ENCODE measurements at places on chromosomes 12 and 14.
A peak's percentile ranks its signal among the peaks of the same experiment; 100 is the strongest.

- DNase-seq: no peak
Measured at GRCh38 chr14:68283378-68284123, 464.0 kb downstream of the RAD51B start.

DNA sequence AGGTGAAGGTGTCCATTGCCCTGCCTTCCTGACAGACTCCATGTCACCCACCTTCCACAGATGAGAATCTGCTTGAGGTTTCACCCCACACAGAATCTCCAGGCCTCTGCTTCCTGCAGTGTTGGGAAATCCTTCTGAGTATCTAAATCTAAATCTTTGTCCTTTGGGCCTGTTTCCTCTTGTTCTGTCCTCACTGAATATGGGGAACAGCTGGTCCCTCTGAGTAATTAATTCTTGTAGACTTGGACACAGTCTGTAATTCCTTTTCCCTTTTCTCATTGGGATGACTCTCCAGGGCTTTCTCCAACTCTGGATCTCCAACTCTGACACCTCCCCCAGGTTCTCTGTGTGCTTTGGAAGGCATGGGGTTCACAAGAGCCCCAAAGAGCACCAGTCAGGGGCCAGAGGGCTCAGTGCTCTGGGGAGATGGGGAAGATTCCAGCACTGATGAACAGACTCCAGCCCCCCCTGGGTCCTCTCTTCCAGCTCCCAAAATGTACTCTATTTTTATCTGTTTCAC, 2.3 kb upstream of the ACVRL1 start:
- no peak for DNase-seq

DNA sequence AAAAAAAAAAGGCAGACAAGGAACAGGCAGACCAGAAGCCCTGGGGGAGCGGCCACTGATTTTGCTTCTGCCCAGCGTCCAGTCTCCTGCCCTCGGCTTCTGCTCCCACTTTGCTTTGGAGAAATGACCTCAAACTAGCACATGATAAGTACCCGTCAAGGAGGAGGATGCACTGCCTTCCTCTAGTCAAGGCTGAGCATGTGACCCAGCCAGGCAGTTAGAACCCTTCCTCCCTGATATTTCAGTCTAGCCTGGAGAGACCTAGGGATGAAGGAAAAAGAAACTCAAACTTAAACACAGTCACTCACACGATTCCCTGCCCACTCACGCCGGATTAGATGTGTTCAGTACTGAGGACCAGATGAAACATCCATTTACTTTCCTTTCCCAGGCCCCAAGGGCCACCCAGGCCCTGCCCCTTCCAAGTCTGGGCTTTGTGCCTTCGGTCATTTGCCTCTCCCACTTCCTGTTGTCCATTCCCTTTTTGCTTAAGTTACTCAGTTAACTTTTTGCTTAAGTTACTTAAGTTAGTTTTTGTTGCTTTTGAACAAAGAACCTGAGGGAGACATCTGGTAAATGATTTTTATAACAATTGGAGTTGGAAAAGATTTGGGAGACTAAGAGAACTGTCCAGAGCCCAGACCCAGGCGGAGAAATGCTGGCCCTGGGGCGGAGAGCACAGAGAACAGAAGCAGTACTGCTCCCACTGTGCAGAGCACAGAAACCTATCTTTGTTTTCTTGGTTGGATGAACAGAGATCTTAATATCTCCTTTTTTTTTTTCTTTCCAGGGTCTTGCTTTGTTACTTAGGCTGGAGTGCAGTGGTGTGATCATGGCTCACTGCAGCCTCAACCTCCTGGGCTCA, 23.0 kb upstream of the TTC7B start:
- no peak for DNase-seq

- DNase-seq: no peak
Measured at GRCh38 chr14:31025367-31026076, at the start of gene AP4S1. Gene AP4S1, plus strand, starts transcription at chr14:31025649. Its CDS starts 40,548 bp downstream, at chr14:31066197.

GRCh38 chr12:11819643-11820042, 170.2 kb downstream of the ETV6 start:
- no peak for DNase-seq

GRCh38 chr12:124761871-124762270, 101.8 kb downstream of the SCARB1 start:
- DNase-seq: no peak

- no peak for DNase-seq
Measured at GRCh38 chr14:28831126-28831525, 64.5 kb downstream of the FOXG1 start.

DNA sequence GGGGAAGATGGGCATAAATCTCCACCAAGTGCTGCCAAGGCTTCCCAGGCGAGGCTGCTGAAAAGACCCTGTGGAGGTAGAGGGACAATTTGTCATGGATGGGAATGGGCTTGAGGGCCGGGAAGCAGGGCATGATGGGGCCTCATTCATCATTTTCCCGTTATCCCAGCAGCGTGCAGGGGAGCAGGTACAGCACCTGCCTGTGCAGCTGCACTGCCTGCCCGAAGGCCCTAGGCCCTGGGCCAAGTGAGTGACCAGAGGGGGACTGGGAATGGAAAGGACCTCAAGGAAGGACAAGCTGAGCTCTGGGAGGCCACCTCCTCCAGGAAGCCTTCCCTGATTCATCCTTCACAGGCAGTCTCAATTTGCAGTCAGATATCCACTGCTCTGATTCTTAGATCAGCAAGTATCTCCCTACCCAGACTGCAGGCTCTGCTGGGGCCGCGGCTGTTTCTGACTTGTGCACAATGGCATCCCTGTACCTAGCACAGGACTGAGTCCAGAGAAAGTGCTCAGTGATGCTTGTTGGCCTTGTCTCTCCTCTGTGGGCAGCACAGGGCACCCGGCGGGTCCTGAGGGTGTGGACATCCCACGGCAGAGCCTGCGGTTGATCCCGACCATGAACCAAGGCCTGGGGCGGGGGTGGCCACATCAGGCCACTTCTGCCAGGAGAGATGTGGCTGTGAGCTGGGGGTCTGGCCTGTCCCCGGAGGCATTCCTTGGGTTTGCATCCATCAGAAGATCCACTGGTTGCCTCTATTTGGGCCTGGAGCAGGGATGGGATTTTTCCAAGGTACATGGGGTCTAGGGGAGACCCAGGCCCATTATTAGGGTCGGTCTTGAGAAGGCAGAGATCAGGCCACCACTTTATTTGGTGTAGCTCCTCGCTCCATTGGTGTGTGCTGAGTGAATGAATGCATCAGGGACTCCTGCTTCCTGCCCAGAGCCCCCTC, 167.3 kb upstream of the RTL1 start:
- DNase-seq: peak; percentile 77

- DNase-seq: no peak
Measured at GRCh38 chr12:19872621-19873540, 433.6 kb downstream of the AEBP2 start.

- DNase-seq: no peak
Measured at GRCh38 chr12:46208370-46208769, 60.5 kb downstream of the SLC38A1 start.

GRCh38 chr14:94542111-94542810, 19.0 kb upstream of the SERPINA4 start:
- DNase-seq: peak; percentile 54

DNA sequence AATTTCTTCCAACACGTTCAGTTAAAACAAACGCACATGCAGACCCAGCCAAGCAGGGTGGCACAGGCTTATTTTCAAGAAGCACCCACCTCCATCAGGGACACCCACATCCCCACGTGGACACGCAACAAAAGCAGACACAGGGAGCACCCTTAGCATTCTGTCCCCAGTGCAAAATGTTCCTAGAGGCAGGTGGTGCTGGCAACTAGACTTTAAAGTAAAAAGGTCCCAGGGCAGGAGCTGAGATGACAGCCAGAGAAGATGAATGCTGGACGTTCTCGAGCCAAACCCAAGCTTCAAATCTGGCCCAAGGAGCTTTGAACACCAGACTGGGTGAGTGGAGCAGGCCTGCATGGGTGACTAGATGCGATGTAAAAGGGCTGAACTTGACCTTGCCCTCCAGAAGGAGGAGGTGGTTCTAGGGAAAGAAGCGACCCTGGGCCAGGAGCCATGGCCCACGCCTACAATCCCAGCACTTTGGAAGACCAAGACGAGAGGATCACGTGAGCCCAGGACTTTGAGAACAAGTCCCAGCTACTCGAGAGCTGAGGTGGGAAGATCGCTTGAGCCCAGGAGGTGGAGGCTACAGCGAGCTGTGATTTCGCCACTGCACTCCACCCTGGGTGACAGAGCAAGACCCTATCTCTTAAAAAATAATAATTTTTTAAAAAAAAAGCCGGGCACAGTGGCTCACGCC, 47.3 kb downstream of the KDM2B start:
- DNase-seq: no peak

DNA sequence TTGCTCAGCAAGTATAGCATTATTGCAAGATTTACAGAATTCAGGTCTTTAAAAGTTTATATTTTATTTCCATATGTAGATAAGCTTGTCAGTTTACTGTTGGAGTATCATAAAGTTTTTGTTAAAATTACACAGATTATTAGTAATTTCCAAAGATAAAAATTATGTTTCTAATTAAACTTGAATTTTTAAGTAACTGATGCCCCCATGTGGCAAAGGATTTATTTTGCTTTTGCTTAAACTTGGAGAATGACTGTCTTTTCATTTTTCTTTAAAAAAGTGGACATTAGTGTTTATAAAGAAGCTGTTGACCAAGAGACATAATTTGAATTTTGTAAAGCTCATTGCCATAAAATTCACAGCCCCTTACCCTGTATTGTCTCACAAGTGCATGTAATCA, 45.8 kb downstream of the ETNK1 start:
- no peak for DNase-seq

DNA sequence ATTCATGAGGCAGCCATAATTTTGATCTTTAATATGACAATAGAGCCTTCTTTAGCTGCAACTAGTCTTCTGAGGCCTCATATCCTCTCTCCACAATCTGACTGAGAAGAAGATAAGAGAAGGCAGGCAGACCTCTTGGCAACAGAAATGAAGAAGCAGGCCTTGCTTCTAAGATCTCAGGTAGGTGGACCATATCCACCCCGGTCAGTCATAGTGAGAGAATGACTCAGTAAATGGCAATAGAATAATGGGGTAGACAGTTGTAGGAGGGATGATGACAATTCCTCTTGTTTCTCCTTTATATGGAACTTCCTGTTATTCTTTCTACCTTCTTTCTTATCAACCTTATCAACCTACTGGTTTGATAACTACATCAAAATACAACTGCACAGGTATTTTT, 246.7 kb upstream of the G2E3 start:
- no peak for DNase-seq

- no peak for DNase-seq
Measured at GRCh38 chr12:109192358-109192757, 76.0 kb downstream of the ACACB start.

- no peak for DNase-seq
Measured at GRCh38 chr12:131035245-131035681, 81.6 kb downstream of the ADGRD1 start.

GRCh38 chr14:74977164-74977900, 21.9 kb upstream of the PGF start:
- DNase-seq: no peak

- DNase-seq: no peak
Measured at GRCh38 chr14:70707138-70708038, 65.7 kb downstream of the TTC9 start.

DNA sequence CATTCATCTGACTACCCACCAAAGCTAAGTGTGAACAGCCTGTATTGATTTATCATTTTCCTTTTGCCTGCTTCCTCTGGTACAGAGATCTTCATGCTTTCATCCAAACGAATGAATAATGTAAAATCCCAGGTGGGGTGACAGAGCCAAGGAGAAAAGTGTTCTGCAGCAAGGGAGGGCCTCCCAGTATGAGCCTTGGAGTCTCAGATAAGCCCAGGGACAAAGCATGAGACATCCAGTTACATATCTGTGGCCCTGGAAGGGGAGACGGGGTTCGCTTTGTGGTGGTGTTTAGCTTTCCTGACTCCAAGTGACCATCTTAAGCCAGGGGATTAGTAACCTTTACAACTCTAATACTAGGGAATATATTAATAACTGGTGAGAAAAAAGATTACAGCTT, 177.1 kb downstream of the ETV6 start:
- DNase-seq: no peak

- DNase-seq: no peak
Measured at GRCh38 chr14:104104076-104104901, 18.8 kb downstream of the ASPG start.

GRCh38 chr12:58487255-58487654, 433.0 kb downstream of the LRIG3 start:
- no peak for DNase-seq

DNA sequence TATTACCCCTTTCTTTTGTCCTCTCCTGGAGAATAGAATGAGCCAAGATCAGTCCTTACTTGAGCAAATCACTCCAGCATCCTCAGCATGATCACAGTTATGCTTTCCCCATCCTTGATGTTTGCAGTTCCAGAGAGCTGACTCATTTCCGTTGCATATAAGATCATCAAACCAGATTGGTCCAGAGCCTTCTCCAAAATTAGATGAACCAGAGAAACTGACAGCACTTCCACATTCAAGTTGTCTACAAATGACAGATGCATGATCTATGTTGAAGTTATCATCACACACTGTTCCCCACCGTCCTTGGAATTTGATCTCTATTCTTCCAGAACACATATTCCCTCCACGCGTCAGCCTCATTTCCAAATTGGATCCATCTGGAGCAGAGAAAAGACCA, 4.8 kb downstream of the CD163 start:
- no peak for DNase-seq

Measured in vagina (tissue), 2 donors.